Stimulated activated CD8-positive, alpha-beta memory T cell treated with anti-CD3 and anti-CD28 coated beads, Interleukin-15, amount 100 ng/mL, for 24 hours (primary cell): ENCODE measurements at places on chromosomes 16 and 17.
A peak's percentile ranks its signal among the peaks of the same experiment; 100 is the strongest.

DNA sequence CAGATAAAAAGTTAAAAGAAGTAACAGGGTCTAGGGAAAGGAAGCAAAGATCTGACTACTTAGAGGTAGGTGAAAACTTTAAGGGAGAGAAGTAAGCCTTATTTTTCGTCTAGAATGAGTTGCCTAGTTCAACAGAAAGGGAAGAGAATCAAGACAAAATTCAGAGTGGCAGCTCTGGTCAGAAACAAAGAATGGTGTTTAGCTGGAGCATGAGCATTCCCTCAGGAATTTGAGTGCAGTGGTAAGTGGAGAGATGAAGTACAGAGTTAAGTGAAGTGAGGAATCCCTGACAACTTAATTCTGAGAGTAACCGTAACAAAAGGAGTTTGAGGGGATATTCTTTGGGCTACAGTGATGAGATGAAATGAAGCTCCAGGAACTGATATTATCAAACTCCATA, 11.5 kb downstream of the SMG6 start:
- no peak for DNase-seq

DNA sequence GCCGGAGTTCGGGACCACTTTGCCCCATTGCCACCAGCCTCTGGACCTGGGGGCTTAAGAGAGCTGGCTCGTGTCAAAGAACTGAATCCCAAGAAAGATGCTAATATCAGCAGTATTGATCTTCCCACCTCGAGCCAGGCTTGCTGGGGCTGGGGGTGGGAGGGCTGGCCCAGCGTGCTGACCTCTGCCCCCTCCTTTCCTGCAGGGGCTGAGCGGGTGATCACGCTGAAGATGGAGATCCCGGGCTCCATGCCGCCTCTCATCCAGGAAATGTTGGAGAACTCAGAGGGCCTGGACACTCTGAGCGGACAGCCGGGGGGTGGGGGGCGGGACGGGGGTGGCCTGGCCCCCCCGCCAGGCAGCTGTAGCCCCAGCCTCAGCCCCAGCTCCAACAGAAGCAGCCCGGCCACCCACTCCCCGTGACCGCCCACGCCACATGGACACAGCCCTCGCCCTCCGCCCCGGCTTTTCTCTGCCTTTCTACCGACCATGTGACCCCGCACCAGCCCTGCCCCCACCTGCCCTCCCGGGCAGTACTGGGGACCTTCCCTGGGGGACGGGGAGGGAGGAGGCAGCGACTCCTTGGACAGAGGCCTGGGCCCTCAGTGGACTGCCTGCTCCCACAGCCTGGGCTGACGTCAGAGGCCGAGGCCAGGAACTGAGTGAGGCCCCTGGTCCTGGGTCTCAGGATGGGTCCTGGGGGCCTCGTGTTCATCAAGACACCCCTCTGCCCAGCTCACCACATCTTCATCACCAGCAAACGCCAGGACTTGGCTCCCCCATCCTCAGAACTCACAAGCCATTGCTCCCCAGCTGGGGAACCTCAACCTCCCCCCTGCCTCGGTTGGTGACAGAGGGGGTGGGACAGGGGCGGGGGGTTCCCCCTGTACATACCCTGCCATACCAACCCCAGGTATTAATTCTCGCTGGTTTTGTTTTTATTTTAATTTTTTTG, 8.5 kb downstream of the GJD3 start:
- no peak for DNase-seq

- no peak for DNase-seq
These were observed 22.9 kb downstream of the DHRS7C start for GRCh38 chr17:9768381-9768934.

DNA sequence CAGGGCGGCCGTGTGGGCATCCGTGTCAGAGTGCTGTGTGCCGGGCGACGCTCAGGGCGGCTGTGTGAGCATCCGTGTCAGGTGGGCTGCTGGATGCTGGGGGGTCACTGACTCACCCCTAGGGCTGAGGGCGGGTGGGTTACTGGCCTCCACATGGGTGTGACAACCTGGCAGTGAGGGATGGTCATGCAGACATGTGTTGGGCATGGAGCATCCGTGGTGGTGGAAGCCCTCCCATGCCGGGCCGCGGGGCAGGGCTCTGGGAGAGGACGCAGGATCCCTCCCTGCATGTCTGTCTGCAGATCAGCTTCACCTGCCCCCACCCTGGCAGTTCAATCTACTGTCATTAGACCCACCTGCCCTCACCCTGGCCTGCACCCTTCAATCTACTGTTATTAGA, 56.3 kb downstream of the METRNL start:
- no peak for DNase-seq

- no peak for DNase-seq
These were observed 37.8 kb downstream of the SEC14L1 start for GRCh38 chr17:77178563-77178962.

- no peak for DNase-seq
These were observed 23.5 kb upstream of the RFFL start for GRCh38 chr17:35086931-35087573.

GRCh38 chr17:14972844-14973243, 292.3 kb downstream of the PMP22 start:
- DNase-seq = no peak

GRCh38 chr17:65627891-65628643, 66.6 kb upstream of the AXIN2 start:
- no peak for DNase-seq

DNA sequence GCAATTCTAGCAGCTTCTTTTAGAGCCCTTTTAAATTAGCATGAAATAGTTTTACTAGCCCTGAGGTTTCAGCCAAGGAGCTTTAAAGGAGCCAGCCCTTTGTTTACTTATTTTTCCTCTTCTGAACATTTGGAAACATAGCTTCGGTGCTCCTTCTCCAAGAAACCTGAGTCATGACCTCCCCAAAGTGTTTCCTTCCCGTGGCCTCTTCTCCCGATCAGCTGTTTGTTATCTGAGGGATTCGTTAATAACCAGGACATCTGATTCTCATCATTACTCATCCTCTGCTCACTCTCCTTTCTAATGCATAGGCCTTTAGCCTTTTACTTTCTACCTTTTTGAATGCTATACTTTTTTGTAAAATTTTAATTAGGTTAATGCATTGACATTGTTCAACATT, 204.5 kb downstream of the WWOX start:
- DNase-seq = no peak

- no peak for DNase-seq
These were observed 8.7 kb downstream of the HEXIM2 start for GRCh38 chr17:45170280-45170930.

GRCh38 chr16:17358846-17359245, 111.9 kb downstream of the XYLT1 start:
- DNase-seq = no peak

- no peak for DNase-seq
These were observed 8.0 kb downstream of the SGF29 start for GRCh38 chr16:28561557-28562187.

DNA sequence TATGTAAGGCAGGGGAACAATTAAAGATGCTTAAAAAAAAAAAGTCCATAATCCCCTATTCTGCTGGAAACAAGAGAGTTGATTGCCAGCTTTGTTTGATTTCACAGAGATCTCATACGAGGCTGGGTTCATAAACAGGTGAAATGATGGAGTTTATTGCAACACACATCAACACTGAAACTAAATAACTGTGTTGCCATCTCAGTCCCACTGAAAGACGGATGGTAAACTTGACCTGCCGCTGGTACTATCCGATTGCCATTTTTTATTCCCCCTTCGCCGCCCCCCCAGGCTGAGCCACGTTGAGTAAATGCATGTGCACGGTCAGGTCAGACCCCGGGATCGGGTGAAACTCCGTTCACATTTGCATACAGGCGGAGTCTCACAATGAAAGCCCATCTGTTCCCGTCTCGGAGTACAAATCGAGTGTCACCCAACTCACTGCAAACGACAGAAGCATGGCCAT, 119.2 kb downstream of the SKAP1 start:
- no peak for DNase-seq

- DNase-seq = no peak
These were observed 15.2 kb downstream of the NUP93 start for GRCh38 chr16:56744996-56745640.

DNA sequence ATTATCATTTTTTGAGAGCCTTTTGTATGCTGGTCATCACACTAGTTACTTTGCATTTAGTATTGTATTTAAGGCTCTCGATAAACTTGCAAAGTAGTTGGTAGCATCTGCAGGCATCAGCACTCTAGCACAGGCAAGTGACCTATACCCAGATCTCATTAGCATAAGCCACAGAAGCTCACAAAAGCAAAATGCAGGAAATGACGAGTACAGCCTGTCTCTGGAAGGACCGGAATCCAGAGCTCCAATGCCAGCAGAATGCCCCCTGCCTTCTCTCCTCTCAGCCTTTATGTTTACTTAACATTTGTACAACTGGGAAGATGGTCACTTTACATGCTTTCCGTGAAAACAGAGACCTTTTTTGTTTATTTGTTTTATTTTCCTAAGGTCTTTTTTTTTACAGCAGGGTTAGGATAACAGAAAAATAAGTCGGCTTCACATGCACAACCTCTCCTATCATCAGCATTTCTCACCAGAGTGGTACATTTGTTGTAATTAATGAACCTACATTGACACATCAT, 45.4 kb upstream of the MYOCD start:
- DNase-seq = no peak

DNA sequence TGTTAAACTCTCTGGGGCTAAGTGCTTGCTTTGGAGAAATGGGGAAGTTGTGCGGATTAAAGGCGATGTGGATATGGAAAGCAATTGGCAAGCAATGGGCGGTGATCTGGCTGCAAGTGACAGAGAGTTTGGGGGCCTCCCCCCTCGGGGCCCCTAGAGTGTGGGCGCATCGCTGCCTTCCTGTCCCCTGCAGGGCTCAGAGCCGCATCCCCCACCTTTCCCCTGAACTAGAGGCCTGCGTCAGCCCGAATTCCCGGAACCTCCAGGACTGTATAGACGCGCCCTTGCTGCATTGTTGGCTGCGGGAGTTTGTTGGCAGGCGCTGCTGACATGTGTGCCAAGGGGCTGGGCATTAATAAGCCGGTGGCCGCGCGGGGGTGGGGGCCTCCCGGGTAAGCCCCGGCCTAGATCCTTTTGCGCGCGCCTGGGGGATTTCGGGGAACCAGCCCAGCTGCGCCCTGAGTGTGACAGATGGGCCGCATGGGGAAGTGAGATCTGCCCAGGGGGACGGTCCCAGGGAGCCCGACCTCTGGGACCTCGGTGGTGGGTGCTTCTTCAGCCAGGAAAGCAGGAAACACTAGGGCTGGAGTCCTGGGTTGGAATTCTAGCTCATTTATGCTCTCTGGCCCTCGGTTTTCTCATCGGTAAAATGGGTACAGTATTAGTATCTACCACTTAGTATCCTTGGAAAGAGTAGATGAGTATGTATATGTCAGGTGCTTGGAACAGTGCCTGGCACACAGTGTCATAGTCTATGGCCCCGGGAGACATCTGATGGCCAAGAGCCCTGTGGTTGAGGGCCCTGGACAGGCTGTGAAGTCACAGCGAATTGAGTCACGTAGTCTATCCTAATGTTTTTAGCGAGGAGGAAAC, 1.0 kb downstream of the EEF2K start:
- peak; percentile 49 for DNase-seq

DNA sequence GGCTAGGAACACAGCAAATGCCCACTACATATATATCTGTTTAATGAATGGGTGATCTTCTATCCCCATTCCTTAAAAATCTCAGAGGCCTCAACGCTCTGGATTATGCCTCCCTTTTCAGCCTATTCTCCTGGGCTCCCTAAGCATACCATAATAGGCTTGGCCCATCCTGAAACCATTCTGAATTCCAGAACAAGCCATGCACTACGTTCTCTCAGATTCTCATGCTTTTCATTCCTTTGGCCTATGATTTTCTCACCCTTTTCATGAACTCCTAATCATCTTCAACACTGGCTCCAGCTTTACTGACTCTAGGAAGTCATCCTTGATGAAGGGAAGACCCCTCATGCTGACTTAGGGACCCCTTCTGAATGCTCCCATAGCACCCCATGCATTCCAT, 71.1 kb downstream of the RPGRIP1L start:
- no peak for DNase-seq

GRCh38 chr17:8865811-8866210, 1.7 kb downstream of the PIK3R6 start:
- DNase-seq = no peak

GRCh38 chr17:36459601-36460000, 26.9 kb upstream of the ZNHIT3 start:
- no peak for DNase-seq

- no peak for DNase-seq
These were observed 267.1 kb downstream of the UTP18 start for GRCh38 chr17:51527225-51527982.

DNA sequence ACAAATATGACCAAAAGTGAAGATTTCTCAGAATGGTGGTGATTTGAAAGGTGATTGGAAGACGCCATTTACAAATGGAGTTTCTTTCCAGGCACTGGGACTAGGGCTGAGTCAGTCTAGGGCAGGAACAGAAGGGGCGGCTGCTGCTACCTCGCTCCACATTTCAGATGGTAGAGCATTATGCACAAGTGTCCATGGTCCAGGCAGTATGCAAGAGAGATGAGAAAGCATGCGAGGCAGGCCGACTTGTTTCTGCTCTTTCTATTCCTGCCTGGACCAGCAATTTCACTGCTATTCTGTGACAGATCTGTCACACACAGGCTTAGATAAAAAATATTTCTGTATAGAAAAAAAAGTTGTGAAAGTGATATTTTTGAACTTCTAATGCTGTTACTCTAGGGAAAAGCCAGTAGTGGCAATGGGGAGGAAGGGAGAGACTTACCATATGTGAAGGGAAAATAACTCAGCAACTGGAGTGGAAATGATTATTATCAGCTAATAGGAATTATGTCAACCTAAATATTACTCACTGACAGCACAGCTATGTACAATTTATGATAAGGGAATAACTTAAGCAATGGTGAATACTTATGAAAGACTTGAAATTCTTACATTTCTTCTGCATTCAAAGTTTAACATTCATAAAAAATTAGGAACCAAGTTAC, 134.7 kb upstream of the NETO2 start:
- no peak for DNase-seq

DNA sequence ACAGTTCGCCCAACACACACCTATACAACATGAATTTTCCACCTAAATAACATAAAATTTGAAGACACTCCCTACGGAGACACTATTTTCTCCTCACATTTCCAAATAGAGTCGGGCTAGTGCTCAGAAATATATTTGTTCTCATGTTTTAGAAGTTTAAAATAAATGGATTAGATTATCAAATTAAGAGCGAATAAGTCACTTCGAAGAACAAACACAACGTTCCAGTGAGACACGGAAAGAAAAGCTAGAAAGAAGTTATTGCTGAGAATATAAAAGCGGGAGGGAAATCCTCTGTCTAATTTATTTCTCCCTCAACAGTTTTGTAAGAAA, 2.0 kb upstream of the HS3ST3B1 start:
- no peak for DNase-seq

- DNase-seq = no peak
These were observed 63.9 kb downstream of the NETO2 start for GRCh38 chr16:47079860-47080259.

DNA sequence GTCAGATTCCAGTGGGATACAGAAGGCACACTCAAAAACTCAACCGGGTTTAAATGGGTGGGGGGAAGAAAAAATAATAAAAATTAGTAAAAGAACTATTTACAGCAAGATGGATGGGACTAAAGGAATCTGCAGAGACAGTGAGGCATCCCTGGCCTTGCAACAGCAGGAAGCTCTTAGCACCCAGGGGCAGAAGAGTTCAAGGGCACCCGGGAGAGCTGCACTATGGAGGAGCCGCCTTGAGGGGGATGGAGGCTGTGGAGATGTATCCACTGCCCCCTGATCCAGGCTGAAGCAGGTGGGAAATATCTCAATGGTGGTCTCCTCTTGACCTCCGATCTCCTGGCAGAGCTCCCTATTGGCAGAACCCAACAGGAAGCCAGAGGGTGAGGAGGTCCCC, 69.4 kb upstream of the NFAT5 start:
- no peak for DNase-seq
